NB4 (cell line): ENCODE measurements at places on chromosomes 11 and 22.

DNA sequence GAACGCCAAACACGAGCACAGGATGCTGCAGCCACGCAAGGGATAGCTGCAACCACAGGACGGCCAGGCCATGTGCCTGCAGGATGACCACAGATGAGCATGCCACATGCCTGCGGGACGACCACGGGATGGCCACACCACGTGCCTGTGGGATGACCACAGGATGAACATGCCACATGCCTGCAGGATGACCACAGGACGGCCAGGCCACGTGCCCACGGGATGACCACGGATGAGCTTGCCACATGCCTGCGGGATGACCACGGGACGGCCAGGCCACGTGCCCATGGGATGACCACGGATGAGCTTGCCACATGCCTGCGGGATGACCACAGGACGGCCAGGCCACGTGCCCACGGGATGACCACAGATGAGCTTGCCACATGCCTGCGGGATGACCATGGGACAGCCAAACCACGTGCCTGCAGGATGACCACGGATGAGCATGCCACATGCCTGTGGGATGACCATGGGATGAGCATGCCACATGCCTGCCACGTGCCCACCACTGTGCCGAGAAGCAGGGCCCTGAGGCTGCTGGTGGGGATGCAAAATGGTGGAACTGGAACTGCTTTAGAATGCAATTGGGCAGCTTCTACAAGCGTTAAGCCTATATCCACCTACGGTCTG, 12.8 kb upstream of the MOB2 start:
- no peak for DNase-seq

DNA sequence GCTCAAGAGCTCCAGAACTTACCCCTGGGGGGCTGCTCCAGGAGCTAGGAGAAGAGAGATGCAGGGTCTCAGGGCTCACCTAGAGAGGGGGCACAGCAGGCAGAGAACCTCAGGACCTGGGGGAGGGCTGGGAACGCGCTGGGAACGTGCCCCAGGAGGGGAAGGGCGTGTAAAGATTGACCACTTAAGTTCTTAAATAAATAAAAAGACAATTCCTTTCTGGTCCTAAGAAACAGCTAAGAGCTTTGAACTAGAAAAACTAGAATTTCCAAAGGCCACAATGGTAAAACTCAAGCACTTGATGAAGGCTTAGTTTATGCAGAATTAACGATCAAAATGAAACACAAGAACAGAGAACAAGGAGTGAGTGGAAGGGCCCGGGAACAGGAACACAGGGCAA, 89.1 kb downstream of the CELSR1 start:
- no peak for DNase-seq

- peak; percentile 0 for DNase-seq
Observed at GRCh38 chr11:66844496-66845142, 1.4 kb downstream of the RCE1 start.

GRCh38 chr22:19568337-19569275, 44.4 kb upstream of the CLDN5 start:
- peak; percentile 26 for DNase-seq

- peak; percentile 67 for DNase-seq
Observed at GRCh38 chr11:118834427-118835028, 43.6 kb upstream of the DDX6 start.

- no peak for DNase-seq
Observed at GRCh38 chr22:46055181-46055875, 78.4 kb upstream of the WNT7B start.

DNA sequence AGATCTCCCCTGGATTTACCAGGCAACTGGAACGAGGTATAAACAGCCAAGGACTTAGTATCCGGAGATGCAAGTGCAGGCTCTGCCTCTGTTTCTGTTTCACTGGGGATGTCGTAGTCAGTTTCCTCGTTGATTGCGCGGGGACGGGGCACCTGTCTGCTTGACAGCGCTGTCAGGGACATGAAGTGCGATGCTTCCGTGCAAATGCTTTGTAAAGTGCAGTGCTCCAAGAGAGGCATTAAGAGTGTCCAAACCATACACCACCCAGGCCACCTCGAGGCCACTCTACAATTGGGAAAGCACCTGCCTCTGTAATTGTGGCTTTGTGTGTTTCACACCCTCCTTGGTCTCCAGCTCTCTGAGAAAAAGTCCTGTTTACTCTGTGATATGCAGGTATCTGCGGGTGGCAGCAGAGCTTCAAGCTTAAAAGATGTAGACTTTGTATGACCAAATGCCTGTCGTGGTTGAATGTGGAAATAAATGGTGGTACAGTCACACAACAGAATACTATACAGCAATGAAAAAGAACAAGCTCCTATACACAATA, 18.6 kb upstream of the CD5 start:
- DNase-seq, result no peak

GRCh38 chr11:37907436-37908218, 1309.6 kb upstream of the RAG2 start:
- no peak for DNase-seq

GRCh38 chr22:39665229-39665628, 94.7 kb downstream of the CACNA1I start:
- no peak for DNase-seq

DNA sequence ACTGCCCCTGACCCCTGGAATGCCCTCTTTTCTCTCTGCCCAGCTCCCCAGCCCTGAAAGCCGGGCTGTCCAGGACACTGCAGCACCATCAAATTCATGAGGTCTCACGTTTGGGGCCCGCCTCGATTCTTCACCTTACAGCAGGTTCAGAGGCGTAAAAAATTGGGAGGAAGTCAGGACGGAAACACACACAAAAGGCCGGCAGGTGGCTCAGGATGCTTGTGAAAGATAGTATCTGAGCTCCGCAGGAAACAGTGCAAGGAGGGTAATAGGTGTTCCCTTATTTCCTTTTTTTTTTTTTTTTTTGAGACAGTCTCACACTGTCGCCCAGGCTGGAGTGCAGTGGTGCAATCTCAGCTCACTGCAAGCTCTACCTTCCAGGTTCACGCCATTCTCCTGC, 4.1 kb downstream of the RFPL2 start:
- DNase-seq, result no peak

GRCh38 chr11:10490398-10491241, 35.6 kb downstream of the AMPD3 start:
- DNase-seq, result peak; percentile 16

DNA sequence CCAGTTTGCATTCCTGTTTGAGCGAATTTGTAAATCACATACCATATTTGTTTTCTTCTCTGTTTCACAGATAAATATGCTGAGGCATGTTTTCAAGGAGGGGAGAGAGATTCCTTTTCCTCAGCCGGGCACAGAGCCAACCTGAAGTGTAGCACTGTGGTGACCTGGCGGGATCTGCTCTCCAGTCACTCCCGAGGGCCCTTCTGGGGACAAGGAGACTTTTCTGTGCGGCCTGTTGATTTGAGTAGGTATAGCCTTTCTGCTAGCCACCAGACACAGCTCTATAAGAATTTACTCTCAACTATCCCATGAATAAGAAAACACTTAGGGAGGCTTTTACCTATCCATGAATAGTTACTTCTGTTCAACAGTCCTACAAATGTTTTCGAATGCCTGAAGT, 63.5 kb upstream of the FDX1 start:
- DNase-seq, result no peak

- peak; percentile 95 for DNase-seq
Observed at GRCh38 chr11:122717264-122717867, 61.8 kb downstream of the UBASH3B start.

GRCh38 chr11:35558513-35558912, 33.1 kb upstream of the PAMR1 start:
- DNase-seq, result no peak

DNA sequence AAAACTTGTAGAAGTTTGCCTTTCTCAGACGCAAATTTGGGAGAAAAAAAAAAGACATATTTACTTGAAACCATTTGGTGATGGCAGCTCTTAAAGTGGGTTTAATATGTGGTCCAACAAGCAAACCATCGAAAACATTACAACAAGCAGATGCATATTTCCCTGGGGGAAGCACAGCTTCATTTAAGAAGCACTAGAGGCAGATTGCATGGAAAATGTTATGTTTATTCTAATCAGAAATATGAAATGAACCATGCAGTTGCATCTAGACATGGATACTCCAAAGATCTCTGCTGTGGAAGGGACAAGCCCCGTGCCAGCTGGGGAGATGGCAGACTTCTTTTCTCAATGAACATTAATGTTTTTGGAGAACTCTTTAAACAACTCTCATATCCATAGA, 57.4 kb upstream of the PARVA start:
- DNase-seq, result no peak

DNA sequence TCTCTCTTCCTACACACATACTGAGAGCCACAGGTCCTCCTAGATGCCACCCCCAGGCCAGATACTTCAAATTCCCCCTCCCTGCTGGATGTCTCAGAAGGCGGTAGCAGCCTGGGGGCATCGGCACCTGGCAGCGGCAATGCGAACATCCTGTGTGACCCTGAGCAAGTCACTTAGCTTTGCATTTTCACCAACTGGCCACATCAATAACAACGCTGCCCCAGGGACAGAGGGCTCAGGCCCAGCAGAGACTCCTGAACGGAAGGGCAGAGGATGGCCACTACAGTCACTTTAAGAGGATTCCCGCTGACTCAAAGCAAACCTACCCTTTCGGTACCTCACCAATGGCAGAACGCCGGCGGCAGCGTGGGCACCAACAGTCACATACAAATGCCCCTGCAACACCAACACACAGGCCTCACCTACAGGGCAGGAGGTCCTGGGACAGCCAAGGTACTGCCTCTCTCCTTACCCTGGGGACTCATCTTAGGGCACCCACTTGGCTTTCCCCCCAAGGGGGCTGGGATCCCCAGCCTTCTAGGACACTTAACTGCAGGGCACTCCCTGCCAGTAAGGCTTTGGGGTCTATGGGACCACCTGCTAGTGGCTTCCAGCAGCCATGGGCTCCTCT, 1.6 kb downstream of the LMO1 start:
- DNase-seq, result no peak

DNA sequence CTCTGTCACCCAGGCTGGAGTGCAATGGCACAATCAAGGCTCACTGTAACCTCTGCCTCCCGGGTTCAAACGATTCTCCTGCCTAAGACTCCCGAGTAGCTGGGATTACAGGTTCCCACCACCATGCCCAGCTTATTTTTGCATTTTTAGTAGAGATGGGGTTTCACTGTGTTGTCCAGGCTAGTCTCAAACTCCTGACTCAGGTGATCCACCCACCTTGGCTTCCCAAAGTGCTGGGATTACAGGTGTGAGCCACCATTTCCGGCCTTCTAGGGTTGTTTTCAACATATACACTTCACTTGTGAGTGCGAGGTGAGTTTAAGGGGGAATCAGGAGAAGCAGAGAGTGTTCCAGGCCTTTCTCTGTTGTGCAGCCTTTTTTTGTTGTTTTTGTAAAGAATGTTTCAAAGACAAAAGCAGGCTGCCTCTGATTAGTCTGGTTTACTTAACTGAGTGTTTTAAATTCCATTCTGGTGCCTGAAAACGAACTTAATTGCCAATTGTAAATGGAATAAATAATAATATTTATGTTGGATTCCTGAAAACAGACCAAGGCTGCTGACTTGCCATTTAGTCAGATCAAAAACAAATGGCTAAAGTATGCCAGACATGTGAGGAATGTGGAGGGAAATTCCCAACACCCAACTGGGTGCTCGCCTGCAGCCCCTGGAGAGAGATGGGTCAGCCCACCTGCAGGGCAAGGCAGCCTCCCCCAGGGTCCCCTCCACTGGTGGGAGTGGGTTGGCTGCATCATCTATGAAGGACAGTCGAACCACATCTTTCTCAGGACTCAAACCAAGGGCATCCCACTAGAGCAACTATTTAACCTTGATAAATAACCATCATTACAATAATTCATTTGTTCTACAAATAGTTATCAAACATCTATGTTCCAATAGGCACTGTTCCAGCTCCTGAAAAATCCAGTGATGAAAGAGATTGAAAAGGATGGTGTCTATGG, 4.6 kb upstream of the RANGAP1 start:
- no peak for DNase-seq

GRCh38 chr22:45314786-45315185, 5.1 kb downstream of the FAM118A start:
- no peak for DNase-seq

GRCh38 chr11:44286268-44286880, 23.6 kb downstream of the ALX4 start:
- DNase-seq, result peak; percentile 79

DNA sequence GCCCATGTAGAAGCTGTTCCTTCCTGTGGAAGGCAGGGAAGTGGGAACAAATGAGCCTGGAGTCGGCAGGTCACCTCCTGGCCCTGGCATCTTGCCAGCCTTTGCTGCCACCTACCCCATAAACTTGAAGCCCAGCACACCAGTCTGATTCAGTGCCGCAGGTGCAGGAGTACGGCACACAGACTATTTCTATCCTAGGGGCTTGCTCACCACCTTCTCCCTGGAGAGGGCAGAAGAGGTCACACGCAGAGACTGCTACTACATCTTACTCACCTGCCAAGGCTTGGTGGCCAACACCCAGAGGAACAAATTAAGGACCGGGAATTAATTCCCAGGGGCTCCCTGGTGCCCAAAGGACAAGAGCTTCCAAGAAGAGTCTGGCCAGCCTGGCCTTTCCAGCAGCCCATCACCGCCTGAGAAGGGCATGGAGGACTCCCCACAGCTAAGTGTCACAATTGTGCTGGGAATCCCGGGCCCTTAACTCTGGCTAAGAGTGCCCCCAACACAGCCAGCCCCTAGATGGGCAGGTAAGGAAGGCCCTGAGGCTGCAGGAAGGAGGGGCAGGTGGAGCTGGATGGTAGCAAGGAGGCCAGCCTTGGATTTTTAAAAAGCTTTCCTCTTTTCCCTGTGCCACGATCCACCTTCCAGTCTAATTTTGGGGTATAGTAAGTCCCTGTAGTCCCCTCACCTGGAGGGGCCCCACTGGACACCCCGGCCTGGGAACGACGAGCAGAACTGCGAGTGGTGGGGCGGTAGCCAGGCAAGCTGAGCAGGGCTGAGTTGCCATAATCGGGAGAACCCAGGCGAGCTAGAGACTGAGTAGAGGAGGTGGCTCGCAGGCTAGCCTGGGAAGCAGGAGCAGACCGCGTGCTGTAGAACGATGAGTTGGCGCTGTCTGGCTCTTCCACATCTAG, 6.9 kb downstream of the IL18BP start:
- DNase-seq, result no peak

GRCh38 chr22:41382098-41382578, 396 bp downstream of the TEF start:
- no peak for DNase-seq

GRCh38 chr11:16953663-16954062, 60.6 kb downstream of the PLEKHA7 start:
- no peak for DNase-seq

DNA sequence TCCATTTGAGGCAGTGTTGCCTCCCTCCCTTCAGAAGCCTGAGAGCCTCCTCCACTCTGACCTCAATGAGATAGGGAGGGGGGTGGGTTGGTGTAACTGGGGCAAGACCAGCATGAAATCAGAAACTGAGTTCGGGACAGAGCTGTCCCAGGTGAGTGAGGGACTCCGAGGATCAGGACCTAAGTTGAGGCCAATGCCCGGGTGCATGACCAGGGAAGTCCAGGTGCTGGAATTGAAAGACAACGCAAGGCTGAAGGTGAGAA, 40.8 kb upstream of the ZBED5 start:
- no peak for DNase-seq

GRCh38 chr11:11288972-11289616, 64.0 kb downstream of the CSNK2A3 start:
- no peak for DNase-seq

- DNase-seq, result peak; percentile 94
Observed at GRCh38 chr11:128482512-128483191, 104.7 kb downstream of the ETS1 start.

GRCh38 chr11:134949121-134950090, 537.4 kb upstream of the B3GAT1 start:
- no peak for DNase-seq
